SK-N-MC (cell line): ENCODE measurements at places on chromosomes 1 and 21.

DNA sequence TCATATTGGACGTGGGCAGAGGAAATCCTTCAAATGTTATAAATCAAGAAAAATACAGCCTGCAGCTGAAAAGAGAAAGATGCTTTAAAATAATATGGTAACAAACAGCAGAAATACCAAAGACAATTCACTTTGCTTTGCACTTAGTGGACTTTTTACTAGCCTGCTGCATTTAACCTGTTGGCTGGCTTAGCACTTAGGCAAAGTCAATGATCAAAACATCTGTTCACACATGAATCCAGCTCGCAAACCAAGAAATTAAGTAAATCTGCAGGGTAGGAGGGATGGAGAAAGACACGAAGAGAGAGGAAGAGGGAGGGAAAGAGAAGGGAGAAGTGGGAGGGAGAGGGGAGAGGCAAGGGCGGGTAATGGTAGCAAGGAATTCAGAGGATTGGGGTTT, 103.6 kb upstream of the RAB4A start:
- no peak for DNase-seq

GRCh38 chr21:33151941-33152731, 77.6 kb upstream of the IFNAR2 start:
- DNase-seq: no peak

DNA sequence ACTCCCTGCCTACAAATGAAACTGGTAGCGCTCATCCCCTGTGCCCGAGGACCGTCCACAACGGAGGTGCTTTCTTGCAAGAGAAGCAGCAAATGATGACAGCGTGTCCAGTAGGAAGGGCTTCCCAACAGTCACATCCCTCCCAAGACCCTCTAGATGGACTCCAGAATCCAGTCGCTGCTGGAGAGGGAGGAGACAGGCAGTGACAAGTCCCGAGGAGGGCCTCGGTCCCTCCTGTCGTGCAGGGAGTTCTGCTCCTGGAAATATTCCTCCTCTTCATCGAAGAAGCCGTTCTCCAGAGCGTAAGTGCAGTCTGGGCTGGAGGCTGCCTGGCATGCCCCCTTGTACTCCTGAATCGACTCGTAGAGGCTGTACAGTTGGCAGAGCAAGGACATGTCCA, 20.3 kb downstream of the FAM89A start:
- no peak for DNase-seq

- DNase-seq: no peak
Observed at GRCh38 chr1:160625725-160626498, 20.9 kb downstream of the SLAMF1 start.

- DNase-seq: no peak
Observed at GRCh38 chr1:147167365-147167764, 4.9 kb downstream of the PRKAB2 start.

DNA sequence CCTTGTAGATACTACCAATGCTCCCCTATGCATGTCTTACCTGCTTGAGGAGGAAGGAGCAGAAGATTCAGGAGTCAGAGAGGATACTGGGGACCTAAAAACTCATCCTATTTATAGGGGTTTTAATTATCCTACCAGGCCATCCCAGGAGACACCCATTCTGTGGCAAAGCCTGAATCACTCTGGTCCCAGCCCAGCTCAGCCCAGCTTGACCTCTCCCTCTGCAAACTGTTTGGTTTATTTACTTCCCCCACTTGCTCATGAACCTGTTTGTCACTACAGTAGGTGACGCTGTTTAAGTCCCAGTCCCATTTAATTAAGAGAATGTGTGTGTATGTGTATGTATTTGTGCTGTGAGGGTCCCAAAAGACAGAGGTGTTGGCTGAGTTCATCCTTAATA, at the start of gene RPTN:
Gene RPTN (minus strand): TSS at position 85 of the 400 bp plus-strand sequence. CDS start 1,339 bp downstream, outside the sequence.
- DNase-seq: no peak

- no peak for DNase-seq
Observed at GRCh38 chr1:234408757-234409156, 35.5 kb downstream of the COA6 start.

GRCh38 chr1:88976235-88976634, 16.2 kb downstream of the KYAT3 start:
- no peak for DNase-seq

GRCh38 chr21:26389971-26390641, 183.0 kb downstream of the CYYR1 start:
- no peak for DNase-seq
